NCI-H345 (cell line): ENCODE measurements at places on chromosomes 5 and 9.
A peak's percentile ranks its signal among the peaks of the same experiment; 100 is the strongest.

GRCh38 chr5:151318850-151319732 is 15.5 kb upstream of the SLC36A3 start:
- DNase-seq: no peak

GRCh38 chr5:121851643-121852574 is at the start of gene FTMT:
Gene FTMT (plus strand): TSS chr5:121851882. CDS start chr5:121851964, 82 bp downstream.
- DNase-seq: no peak

GRCh38 chr5:129541051-129541450 is 81.0 kb downstream of the ADAMTS19 start:
- no peak for DNase-seq

DNA sequence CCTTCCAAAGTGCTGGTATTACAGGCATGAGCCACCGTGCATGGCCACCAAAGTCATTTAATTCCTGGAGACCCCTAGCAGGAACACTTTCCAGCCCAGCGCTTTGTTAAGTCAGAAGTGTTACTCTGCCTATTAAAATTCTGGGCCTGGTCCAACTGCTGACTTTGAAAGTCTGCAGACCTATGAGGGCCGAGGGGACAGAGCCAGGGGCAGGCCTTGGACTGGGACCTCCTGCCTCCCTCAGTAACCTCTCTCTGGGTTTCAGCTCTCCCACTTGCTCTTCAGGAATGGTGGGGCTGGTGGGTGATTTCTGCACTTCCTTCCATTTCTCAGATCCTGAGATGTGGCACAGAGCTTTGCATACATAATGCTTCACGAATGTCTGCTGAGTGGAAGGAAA is 9.7 kb downstream of the C5orf52 start:
- DNase-seq: no peak

- DNase-seq: no peak
Measured at GRCh38 chr5:149747833-149748366, 17.8 kb downstream of the PPARGC1B start.

GRCh38 chr5:115934388-115934974 is 27.8 kb upstream of the LVRN start:
- no peak for DNase-seq

GRCh38 chr5:92242170-92242569 is 859.1 kb upstream of the ARRDC3 start:
- DNase-seq: no peak

- DNase-seq: peak; percentile 44
Measured at GRCh38 chr5:958701-959571, 49.7 kb upstream of the NKD2 start.

DNA sequence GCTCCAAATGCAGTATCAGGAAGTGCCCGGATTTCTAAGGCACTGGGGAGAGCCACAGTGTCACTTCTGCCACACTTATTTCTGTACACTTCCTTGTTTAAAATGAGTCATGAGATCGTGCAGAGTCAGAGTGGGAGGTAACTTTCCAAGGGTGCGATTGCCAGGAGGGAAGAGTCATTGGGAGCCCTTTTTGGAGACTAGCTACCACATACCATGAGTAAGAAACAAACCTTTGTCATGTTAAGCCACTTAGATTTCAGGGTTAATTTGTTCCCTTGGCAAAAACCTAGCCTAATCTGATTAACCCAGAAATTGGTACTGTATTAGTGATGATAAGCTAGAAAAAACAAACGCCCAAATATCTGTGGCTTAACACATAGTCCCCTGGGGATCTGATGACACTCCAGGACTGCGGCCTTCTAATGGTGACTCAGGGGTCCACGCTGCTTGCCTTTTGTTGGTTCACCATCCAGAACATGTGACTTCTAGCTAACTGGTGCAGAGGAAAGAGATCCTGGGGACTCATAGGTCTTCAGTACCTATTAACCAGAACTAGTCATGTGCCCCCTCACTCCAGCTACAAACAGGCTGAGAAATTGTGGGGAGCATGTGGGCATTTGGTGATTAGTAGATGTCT is 48.6 kb upstream of the TLE1 start:
- no peak for DNase-seq

DNA sequence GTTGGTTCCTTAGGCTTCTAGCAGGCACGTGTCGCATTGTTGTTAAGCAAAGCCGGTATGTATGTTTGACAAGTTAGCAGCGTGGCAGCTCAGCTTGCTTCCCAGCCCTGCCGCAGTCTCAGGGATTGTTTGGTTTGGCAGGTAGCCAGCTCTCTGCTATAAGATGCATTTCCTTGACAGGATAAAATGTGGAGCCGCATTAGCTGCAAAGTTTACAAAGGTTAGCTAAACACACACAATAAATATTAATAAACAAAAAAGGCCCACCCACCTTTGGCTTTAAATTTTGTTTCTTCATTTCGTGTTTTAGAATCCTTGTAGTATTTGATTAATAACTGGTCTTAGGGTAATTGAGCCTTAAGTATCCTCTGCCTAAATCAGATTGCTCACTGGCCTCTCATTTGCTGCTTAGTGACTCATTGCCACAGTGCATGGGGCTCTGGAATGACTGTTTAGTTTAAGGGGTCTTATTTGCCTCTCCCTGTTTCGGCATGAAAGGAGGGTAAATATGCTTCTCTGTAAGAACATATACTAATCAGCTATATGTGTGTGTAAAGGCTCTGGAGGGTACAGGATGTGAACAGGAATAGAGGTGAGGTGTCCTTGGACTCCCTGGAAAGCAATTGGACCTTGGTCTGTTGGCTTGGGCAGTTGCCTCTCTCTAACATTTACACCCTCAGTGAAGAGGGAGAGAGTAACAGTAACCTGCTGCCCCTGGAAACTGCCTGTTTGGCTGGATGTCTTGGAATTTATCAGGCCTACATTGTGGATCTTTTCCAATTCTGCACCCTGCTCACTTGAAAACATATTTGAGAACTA is 122.0 kb downstream of the GDNF start:
- peak; percentile 87 for DNase-seq

GRCh38 chr5:16784843-16785791 is 151.0 kb downstream of the MYO10 start:
- DNase-seq: no peak

GRCh38 chr5:67983251-67984110 is 232.1 kb upstream of the PIK3R1 start:
- no peak for DNase-seq

GRCh38 chr5:77898385-77898784 is 122.2 kb upstream of the TBCA start:
- no peak for DNase-seq

DNA sequence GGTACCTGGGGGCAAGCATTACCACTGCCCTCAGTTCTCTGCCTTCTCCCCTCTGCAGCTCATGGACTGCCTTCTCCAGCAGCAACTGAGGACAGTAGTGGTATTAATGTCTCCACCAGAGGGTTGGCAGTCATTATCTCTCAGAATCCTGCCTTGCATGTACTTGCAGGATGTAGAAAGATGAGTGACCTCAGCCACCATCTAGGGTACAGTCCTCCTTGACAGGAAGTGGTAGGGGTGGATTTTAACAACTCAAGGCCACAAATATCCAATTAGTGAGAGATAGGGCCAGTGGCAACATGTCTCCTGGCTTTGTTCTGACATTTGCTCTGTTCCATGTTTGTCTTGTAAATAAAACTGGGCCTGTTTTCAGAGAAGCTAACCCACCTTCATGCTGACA is 47.2 kb downstream of the F2R start:
- no peak for DNase-seq

DNA sequence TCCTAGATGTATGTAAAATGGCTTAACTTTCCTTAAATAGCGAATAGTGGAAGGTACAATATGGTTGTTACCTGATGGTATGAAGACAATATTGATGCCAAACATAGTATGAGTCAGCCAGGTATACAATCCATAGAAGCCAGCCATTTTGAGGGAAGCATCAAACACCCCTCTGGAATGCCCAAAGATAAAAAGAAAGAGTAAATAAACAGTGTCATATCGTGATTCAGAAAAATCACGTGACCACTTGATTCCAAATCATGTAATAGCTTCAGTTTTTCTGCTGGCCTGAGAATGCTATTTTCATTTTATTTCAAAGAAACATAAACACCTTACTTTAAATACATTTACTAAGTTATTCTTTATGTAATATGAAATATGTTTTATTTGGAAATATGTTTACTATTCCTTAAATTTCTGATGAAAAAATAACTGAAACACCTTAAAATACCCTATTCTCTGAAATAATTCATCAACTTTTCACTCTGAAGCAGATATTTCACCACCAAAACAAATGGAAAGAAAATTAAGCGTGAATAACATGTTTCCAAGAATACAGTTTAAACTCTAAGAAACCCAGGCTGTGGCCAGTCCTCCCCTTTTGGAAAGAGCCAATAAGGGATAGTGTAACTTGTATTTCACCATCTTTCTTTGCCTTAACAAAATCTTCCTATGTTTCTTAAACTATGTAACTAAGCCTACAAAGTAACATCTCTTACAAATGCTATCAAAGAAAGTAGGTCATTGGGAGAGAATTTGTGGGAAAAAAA is 24.8 kb upstream of the CTNNAL1 start:
- no peak for DNase-seq
